ENCODE measurements at places on chromosomes 2 and 18.

DNA sequence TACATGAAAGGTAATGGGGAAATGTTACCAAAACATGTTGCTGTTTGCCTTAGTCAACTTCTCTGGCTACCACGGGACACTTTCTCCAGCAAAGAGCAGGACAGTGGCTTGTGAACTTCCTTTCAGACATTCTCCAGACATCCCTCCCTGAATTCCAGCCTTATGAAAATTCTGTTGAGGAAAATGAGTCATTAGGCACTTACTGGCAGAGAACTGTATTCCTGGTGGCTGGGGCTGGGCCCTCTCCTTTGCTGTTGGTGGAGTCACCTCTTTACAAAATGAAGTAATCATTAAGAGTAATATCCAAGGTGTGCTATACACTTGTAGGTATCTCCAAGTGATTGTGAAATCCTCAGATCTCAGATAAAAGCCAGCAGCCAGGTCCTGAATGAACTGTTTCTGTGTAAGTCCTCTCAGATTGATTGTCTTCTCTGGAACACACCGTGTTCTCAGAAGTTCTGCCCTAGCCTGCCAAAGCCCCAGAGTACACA, 1.3 kb upstream of the FAP start:
- no peak for DNase-seq

GRCh38 chr2:176892676-176893226, 319.8 kb upstream of the HNRNPA3 start:
- no peak for DNase-seq

DNA sequence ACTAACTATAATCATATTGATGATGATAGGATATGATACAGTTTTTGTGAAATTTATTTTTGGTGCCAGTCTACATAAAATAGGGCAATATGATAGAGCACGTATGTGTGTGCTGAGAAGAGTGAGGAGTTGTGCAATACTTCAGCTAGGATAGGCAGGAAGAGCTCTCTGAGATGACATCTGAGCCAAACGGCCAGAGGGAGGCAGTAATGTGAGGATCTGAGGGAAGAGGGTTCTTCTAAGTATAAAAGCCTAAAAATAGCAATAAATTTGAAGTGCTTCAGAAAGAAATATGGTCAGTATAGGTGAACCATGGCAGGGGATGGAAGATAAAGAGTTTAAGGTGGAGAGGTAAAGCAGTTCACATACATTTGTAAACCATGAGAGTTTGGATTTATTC, 102.5 kb downstream of the OLA1 start:
- no peak for DNase-seq

- no peak for DNase-seq
Measured at GRCh38 chr2:50956886-50957285, 75.0 kb downstream of the NRXN1 start.

- no peak for DNase-seq
Measured at GRCh38 chr2:5692561-5693286, 540 bp downstream of the SOX11 start.

DNA sequence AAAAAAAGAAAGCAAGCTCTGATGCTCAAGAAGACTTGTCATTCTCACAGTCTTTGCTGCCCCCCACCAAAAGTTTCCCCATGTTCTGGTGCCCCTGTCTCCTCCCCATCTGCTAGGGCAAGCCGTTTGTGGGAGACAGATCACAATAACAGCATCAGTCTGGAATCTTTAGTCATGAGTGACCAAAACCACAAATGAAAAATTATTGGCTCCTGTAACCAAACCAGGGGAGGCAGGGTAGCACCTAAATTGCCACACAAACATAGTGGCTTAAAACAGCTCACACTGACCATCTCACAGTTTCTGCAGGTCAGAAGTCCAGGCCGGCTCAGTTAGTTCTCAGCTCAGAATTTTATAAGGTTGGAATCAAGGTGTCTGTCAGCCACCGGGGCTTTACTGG, 9.1 kb upstream of the B3GNT7 start:
- DNase-seq = no peak

DNA sequence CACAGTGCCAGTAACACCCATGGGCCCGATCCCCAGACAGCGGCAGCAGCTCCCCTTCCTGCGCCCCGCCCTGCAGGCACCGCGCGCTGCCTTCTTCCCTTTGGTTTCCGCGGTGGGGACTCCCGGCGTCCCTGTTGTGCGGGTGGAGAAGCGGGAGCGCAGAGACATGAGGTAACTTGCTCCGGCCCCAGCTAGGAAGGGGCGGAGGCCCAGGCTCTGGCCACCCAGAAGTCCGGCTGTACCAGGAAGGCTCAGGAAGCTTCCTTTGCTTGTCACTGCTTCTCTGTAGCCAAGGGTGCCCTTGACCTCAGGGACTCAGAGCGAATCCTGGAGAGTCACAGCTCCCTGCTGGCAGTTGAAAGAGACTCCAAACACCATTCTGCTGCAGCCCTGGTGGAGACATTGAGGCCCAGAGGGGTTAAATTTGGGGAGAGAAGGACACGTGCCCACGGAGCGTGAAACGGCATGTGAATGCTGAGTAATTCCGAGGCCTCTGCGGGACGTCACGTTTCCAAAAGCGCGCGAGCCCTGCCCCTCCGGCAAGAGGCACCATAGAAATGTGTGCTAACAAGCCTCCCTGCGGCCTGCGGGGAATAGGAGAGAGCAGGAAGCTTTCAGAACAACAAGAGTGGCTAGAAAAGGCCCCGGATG, 6.7 kb upstream of the ADCY3 start:
- DNase-seq = no peak

GRCh38 chr2:182316950-182317349, 109.9 kb downstream of the PDE1A start:
- DNase-seq = no peak

DNA sequence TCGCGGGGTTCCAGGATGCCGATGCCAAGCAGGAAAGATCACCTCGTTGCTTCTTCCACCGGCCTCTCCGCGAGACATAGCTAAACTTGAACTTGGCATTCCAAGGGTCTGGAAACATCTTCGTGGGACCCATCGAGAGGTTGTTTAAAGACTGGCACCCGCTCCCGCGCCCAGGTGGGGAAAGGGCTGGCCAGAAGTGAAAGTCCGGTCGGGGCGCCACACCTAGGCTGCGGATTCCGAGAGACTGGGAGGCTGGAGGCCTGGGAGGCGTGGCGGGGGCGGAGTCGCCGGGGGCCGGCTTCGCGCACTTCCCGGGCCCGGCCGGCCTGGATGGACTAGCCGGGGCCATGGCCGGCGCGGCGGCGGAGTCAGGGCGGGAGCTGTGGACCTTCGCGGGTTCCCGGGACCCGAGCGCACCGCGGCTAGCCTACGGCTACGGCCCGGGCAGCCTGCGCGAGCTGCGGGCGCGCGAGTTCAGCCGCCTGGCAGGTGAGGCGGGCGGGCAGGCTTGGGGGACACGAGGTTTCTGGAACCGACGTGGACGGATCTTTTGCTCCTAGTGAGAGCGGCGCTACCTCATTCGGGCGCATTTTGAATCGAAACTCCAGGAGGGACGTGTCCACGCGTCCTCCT, at the start of gene MOCOS:
Gene MOCOS (plus strand): TSS at position 305 of the 633 bp plus-strand sequence. CDS start 43 bp downstream, at position 348.
- peak; percentile 90 for DNase-seq

- no peak for DNase-seq
Measured at GRCh38 chr18:74299746-74300145, 8.0 kb upstream of the CYB5A start.

DNA sequence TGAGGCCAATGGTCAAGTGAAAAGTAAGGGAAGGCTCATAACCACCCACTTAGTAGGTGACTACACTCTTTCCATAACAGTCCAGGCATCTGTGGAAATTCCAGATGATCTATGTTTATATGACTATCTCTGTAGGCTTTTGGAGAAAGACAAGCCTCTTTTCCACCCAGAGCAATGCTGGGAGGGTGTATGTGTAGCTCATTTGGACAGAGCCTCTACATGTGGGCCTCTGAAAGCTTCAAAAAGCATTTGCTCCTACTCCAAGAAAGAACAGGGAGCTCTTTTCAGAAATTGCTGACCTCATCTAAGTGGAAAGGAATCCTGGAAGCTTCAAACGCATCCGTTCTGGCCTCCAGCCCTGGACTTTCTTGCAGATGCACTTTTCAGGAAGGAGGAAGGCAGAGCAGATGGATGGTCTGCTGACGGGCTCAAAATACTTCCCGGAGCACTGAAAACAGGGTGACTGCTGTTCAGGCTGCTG, 308.7 kb downstream of the LRATD1 start:
- DNase-seq = peak; percentile 53

DNA sequence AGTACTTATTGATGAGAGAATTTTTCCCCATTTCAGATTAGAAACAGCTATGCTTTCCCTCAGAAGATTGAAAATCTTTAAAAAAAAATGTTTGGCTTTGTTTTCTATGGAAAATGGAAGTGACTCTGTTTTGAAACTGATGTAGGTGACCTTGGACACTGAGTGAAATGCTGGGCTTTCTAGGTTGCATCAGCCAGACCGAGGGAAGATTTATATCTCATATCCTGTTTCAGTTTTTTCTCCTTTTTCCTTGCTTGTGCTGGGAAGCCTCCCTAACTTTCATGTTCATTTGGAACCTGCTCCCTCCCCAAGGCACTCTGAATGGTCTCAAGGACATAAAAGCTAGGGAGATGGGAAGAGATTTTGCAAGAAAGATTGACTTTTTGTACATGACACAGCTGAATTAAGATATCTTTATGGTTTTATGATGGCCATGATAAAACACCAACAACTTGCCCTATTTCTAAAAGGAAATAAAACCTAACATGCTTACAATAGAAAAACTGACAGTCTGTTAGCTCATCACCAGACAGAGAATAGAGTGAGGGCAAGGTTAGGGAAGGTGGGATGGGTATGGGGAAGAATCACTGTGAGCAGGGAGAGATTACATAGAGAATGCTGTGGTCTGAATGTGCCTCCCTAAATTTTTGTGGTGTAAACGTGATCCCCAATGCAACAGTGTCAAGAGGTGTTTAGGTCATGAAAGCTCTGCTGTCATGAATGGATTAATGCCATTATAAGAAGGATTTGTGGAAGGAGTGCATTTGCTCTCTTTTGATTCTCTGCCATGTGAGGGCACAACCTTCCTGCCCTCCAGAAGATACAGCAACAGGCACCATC, 249.7 kb downstream of the TPGS2 start:
- no peak for DNase-seq

DNA sequence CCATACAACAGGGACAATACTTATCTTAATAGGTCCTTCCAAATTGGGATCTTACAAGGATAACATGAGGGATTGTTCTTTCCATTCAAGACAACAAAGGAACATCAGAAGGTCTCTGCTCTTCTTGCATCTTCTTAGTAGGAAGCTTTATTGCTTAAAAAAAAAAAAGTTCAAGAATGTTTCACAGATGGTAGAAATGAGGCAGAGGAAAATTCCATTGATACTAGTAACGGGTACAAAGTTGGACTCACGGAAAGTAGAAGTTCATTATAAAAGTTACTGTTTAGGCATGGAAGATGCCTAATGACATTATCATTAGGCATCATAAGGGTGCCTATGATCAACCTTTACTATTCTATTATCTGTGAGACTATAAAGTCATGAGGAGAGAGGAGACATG, 136.2 kb downstream of the LAMA3 start:
- DNase-seq = no peak

DNA sequence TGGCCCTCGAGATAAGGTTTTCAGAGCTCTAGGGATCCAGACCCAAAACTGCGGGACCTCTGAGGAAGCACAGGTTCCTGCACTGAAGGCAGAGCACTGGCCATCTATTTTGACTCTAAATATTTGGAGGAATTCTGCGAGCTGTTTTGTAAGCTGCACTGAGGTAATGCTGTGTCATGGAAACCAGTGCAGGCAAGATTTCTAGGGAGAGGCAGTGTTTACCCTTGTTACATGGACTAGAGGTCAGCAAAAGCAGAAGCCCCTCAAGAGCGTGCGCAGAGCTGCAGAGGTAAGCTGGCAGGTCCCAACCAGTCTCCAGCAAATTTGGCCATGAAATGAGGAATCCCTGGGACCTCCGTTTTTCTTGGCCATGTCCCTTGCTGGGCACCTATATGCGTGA, 137.3 kb downstream of the RNF152 start:
- no peak for DNase-seq

- no peak for DNase-seq
Measured at GRCh38 chr2:174704061-174704460, 60.2 kb downstream of the CHRNA1 start.

- DNase-seq = no peak
Measured at GRCh38 chr2:29634916-29635315, 286.5 kb downstream of the ALK start.

DNA sequence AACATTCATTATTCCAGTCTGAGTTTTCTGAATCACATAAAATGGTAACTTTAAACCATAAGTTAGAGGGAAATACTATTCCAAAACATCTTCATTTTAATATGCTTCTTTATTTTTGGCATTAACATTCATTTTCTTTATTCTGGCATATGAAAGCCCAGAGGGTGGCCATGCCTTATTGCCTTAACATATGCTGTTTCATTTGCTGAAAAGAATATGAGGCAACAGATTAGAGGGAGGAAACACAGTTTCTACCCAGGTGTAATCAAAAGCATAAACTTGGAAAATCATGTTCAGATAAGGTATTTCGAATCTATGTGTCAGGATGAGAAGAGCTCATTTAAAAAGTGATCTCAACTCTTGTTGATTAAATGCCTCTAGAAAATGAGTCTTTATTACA, 379.9 kb upstream of the DSEL start:
- DNase-seq = no peak

DNA sequence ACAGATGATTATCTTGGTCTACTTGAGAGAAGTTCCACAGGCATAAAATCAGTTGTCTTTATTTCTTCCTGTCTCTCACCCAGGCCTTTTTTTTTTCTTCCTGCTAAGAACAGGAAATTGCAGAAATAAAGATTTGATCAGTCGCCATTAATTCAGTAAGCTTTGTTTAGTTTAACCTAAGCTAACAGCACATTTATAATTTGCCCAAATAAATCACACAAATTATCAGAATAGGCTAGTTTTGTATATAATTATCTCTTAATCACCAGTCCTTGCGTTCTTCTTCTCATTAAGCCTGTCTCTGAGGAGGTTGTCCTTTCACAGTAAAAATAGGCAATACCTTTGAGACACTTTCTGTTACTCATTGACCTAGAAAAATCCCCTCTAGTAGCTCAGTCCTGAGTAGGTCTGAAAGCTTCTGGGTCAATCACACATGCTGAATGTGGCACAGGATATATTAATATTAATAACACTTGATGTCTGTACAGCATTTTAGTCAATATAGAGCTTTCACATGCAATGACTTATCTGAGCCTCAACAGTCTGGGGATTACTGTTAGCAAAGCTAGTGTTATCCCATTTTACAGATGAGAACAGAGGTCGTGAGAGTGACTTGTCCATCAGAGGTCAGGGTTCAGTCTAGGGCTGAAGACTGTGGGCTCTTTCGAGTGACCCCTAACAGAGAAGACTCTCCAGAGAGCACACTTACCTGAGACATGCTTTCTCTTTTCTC, 11.2 kb upstream of the STK17B start:
- no peak for DNase-seq

All from posterior cingulate gyrus (tissue), 11 donors.